ENCODE measurements at places on chromosomes 3 and 15.

DNA sequence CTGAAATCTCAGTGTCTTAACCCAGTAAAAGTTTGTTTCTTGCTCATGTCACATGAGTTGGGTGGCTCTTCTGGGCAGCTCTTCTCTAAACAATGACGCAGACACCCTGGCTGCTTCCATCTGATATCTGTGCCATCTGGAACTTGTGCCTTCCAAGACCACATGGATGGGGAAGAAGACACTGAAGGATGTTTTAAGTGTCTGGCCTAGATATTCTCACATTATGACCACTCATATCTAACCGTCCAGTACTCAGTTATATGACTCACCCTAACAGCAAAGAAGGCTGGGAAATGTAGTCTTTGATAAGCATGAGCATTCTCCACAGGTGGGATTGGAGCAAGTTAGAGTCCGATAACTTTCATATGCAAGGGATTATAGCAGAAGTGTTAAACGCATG is 66.4 kb downstream of the RYR3 start:
- DNase-seq = no peak

DNA sequence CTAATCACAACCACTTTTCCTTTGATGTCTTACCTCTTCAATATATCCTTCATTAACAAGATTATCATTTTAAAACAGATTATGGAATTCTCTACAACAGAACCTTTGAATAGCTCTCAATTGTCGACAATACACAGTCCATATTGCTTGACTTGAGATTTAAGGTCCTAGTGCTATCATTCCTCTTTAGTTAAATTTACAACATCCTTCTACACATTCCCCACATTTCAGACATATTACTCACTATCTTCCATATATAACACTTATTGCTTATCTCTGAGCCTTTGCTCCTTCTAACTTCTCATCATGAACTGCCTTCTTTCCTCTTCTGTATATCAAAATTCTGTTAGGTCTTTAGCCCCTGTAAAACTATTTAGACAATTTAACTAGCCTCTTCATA is 247.0 kb downstream of the STXBP5L start:
- DNase-seq = no peak

GRCh38 chr15:35107122-35107521 is 22.0 kb upstream of the NANOGP8 start:
- DNase-seq = no peak

DNA sequence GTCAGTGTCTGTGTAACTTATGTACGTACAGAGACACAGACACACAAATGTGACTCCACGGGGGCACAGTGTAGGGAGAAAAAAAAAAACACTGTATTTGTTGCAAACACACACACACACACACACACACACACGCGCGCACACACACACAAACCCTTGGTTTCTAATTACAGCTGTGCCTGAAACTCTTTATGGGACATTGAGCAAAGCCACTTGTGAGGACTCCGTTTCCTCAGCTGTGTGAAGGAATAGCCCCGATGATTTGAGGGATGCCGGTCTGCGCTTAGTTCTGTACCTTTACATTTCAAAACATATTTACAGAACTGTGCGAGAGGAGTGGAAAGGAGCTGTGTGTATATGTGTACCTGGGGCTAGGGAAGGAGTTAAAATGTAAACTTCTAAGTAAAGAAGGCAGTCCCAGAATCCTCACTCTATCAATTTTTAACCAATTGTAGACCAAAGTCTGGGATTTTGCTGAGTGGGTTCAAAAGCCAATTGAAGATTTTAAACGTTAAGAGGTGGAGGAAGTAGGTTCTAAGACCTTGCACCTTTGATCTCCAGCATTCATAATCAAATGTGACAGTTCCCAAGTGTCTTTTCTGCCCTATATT is 5.3 kb upstream of the BCL6 start:
- DNase-seq = peak; percentile 30

- DNase-seq = no peak
Measured at GRCh38 chr15:62841891-62842559, 200.5 kb upstream of the TPM1 start.

DNA sequence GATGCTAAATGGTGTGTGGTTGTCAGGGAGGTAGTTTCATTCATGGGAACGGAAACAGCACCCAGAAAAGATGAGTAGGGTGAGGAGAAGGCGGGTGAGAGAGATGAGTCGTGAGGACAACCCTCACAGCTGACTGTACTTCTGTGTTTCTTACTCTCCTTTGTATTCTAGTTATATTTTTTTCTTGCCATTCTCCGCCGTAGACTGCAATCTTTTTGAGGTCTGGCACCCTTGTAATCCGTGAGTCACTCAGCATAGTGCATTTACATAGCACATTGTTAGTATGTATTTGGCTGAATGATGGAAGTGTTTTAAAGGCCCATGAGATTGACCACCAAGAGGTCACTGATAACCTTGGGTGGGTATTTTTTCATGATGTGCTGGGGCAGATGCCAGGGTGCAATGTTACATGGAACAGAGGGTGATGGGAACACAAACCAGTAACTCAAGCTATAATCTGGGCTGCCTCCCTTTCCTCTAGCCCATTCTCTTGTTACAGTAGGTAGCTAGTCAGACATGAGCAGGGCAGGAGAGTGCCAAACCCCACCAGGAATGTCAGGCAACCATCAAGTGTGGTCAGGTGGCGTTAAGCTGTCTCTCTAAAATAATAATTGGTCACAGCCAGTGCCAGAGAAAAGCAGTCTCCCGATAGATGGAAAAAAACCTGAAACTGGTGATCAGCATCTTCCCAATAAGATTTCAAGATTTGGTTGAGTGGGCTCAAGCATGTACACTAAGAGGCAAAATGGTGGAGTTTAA is 18.8 kb upstream of the DGKG start:
- DNase-seq = no peak

GRCh38 chr3:129598000-129598381 is 8.5 kb downstream of the PLXND1 start:
- peak; percentile 35 for DNase-seq

DNA sequence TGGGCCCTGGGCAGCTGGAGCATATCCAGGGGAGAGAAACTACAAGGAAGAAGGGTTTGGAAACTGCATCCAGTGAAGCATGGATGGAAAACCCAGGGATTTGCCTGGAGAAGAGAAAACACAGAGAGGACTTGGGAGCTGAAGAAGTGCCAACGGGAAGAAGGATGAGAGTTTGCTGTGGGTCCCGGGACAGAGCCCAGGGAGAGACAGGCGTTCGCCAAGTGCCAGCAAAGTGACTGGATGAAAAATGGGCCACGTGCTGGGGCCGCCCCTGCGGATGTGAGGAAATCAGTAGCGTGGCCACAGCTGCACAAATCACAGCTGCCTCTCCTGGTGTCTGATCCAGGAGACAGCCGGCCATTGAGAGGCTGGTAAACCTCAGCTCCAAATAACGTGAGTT is 70.4 kb downstream of the HES1 start:
- no peak for DNase-seq

- DNase-seq = no peak
Measured at GRCh38 chr3:14216257-14217048, 37.8 kb downstream of the LSM3 start.

GRCh38 chr15:87672309-87673288 is 583.9 kb downstream of the NTRK3 start:
- peak; percentile 66 for DNase-seq

DNA sequence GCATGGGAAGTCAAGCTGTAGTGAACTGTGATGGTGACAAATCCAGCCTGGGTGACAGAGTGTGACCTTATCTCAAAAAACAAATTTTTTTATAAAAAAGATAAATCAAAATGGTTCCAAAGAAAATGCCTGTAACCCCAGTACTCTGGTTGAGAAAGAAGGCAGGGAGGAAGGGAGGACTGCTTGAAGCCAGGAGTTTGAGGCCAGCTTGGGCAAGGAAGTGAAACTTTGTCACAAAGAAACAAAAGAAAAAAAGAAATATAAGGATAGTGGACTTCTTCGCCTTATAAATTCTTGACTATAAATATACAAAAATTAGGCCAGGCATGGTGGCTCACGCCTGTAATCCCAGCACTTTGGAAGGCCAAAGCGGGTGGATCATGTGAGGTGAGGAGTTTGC is 34.1 kb downstream of the SMARCC1 start:
- DNase-seq = no peak

- DNase-seq = no peak
Measured at GRCh38 chr15:42482701-42483100, 8.2 kb downstream of the ZNF106 start.

GRCh38 chr15:31499953-31500765 is 173.5 kb downstream of the KLF13 start:
- no peak for DNase-seq

GRCh38 chr3:109631897-109632296 is 294.6 kb upstream of the DPPA4 start:
- no peak for DNase-seq

GRCh38 chr15:78811124-78811824 is at the start of gene ADAMTS7:
TSS of gene ADAMTS7 (minus strand) at chr15:78811464. CDS start at chr15:78811220, 244 bp downstream.
- peak; percentile 94 for DNase-seq

DNA sequence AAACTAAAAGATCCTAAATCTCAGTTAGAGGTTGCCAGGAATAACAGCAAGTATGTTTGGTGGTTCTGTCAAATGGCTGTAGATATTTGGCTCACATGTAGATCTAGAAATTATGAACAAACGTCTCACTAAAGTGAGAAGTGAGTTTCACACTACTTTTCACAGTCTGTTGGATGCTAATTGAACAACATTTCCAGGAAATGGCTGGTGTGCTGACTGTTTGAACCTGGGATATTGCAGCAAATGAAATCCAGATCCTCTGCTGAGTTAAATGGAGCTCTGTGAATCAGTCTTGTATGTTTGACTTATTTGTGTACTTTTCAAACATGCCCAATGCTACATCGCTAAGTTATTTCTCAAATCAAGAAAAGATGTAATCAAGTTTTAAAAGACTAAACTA is 21.3 kb upstream of the RSL24D1 start:
- peak; percentile 40 for DNase-seq

Measured in adipocyte (in vitro differentiated cells).